K562 (cell line): ENCODE measurements at places on chromosomes 16 and 17. TPM values are rescaled to one million over a fixed set of nuclear protein-coding genes. Genes with fewer than 3 reads are reported as not detected.

DECR2 gene
- polyA plus RNA-seq: 31.9 and 33.1 TPM in 2 replicates

DNA sequence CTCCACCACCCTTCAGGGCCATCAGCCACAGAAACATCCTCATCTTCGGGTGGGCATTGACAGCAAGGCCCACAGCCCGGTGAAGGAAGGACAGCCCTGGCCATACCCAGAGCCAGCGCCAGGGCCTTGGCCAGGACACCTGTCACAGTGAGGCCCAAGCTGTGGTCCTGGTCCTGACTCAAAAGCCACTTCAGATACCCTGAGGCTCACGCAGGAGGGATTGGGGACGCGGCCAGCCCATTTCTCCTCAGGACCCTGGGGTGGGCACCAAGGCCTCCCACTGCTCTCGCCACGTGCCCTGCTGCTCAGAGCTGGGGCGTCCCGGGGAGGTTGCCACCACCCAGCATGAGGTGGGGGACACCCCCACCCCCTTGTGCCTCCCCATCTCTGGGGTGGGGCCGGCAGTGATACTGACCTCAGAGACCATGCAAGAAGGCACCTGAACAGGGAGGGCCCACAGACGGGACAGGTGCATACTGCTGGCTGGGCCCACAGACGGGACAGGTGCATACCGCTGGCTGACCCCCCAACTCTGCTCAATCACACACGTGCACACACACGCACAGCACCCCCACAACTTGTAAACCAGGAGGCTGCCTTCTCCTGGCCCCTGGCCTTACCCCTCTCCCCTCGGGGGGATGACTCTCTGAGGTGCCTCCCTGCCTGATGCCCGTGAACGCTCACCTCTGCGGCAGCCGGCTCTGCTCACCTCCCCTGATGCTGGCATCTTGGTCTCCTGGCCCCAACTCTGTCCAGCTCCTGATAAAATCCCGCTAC lies 14.2 kb downstream of the SLC7A5 start:
- no peak for DNase-seq

- DNase-seq: no peak
These were observed 12.3 kb downstream of the PELP1 start for GRCh38 chr17:4691686-4692085.

AARS1 gene
- polyA plus RNA-seq: 165 and 174 TPM in 2 replicates

DNA sequence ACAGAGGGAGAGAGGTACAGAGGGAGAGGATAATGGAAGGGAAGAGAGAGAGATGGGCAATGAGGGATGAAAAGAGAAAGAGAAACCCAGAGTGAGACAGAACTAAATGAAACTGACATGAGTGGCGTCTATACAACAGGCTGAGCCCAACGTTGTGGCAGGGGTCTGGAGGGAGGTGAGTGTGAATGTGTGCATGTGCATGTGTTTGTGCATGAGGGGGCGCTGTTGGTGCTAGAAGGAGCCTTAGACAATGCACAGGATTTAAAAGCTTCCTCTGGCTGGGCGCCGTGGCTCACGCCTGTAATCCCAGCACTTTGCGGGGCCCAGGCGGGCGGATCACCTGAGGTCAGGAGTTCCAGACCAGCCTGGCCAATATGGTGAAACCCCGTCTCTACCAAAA lies 454.8 kb upstream of the CDH11 start:
- DNase-seq: peak; percentile 29

SNX20 gene
- not detected in 2 replicates for polyA plus RNA-seq

GRCh38 chr16:85474621-85475217 lies 138.4 kb upstream of the GSE1 start:
- DNase-seq: no peak

GRCh38 chr16:47142486-47142820 lies 1.3 kb downstream of the NETO2 start:
- no peak for DNase-seq

CCL5 gene
- polyA plus RNA-seq: 0.30 and 0.49 TPM in 2 replicates

- DNase-seq: peak; percentile 90
These were observed 7.3 kb downstream of the FMNL1 start for GRCh38 chr17:45228763-45229539.

MT3 gene
- not detected in 2 replicates for polyA plus RNA-seq

- no peak for DNase-seq
These were observed 205.2 kb upstream of the NLRP1 start for GRCh38 chr17:5789528-5789927.

DNA sequence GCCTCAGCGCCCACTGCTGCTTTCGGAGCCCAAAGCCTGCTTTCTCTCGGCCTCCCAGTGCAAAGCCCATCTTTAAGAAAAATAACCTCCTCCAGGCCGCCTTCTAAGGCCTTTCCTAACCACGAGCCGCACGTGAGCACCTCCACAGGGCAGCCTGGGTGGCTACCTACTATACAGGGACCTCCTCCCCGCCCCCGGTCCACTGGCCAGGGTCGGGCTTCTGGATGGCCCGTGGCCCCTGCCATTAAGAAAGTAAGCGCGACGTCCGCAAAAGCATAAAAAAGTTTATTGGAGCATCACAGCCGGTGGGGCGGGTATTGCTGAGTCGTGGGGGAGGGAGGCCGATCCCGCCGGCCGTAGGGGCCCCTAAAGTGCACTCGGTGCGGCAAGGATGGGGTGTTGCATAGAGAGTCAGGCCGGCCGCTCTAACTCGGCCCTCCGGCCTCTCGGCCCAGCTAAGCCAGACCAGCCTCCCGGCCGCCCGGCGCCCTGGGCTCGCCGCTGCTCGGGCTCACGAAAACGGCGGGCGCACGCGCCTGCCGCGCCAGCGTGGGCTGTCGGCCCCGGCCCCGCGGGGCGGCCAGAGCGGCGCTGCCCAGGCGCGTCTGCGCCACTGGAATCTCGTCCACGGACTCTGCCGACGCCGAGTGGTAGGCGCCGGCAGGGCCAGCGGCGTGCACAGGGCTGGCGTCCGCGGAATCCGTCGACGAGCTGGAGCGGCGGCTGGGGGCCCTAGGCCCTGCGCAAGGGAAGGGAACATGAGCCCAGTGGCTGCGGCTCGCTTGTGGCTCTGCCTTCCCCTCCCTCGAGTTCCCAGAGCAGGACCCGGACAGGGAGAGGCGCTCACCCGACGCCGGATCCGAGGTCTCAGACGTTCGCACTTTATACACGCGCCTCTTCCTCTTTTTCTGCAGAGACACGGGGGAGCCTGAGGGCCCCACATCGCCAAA lies 1.1 kb upstream of the TPPP3 start:
- no peak for DNase-seq

HAP1 gene
- not detected in 2 replicates for polyA plus RNA-seq

- DNase-seq: no peak
These were observed 8.3 kb upstream of the LPCAT2 start for GRCh38 chr16:55500530-55501011.

- peak; percentile 39 for DNase-seq
These were observed 2.3 kb upstream of the SOX9 start for GRCh38 chr17:72118335-72119076.

ZACN gene
- not detected in 2 replicates for polyA plus RNA-seq

TNFRSF17 gene
- not detected in 2 replicates for polyA plus RNA-seq

AOC2 gene
- polyA plus RNA-seq: 0.88 TPM in 2 replicates

LGALS9B gene
- not detected in 2 replicates for polyA plus RNA-seq

CHD9 gene
- polyA plus RNA-seq: 26.1 and 40.6 TPM in 2 replicates

GRCh38 chr17:8875957-8876356 lies 8.5 kb upstream of the PIK3R6 start:
- DNase-seq: no peak

- peak; percentile 59 for DNase-seq
These were observed 45.8 kb downstream of the VPS35L start for GRCh38 chr16:19601083-19601976.

DNA sequence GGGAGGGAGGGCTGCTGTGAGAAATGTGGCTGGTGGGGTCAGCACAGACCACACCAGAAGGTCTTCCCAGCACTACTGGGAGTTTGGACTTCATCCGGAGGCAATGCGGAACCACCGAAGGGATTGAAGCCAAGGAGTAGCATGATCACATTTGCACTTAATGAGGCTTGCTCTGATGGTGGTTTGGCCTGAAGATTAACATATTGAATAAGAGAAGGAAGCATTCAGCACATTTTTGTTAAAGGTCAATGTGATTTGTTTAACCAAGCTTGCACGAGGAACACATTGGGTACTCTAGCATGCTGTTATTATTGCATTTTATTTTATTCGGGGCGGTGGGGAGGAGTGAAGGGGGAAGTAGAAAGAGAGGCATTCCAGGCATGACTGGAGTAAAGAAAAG lies 378.6 kb downstream of the UTP18 start:
- no peak for DNase-seq

- no peak for DNase-seq
These were observed 30.9 kb upstream of the KCNJ12 start for GRCh38 chr17:21345236-21345635.
